ENCODE measurements at places on chromosomes 2 and 18.
A peak's percentile ranks its signal among the peaks of the same experiment; 100 is the strongest.

GRCh38 chr2:37698931-37699481 lies 27.6 kb upstream of the CDC42EP3 start:
- no peak for DNase-seq

GRCh38 chr2:220585241-220585640 lies 957.8 kb downstream of the SLC4A3 start:
- DNase-seq: no peak

DNA sequence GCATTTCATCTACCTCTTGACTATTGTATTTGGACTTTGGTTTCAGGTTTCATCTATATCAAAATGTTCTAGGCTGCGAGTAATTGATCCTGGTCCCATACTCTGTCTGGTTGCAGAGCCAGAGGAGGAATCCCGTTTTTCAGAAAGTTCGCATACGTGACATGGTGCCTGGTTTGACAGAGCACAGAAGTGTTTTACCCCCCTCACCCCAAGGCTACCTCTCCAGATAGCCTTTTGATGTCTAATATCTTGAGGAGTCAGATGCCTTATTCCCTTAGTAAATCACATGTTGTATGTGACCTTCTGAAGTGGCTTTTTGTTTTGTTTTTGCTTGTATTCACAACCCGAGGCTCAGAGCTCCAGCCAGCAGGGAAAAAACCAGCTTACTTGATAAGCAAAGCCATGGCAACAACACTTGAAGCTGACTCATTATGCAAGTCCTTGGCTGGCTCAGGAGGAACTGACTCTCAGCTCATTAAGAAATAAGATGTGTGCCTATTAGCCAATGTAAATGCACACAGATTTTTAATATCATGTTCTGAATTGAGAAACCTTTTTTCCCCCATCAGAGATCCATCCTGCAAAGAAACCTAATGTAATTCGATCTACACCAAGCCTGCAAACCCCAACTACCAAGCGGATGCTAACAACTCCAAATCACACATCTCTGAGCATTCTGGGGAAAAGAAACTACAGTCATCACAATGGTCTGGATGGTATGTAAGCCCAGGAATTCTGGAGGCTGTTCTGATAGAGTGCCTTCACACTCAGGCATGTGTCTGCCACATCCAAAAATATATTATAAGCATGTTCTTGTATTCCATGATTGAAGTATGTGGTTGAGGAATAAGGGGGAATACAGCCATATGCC lies 41.4 kb downstream of the OXER1 start:
- DNase-seq: peak; percentile 55

GRCh38 chr2:37783545-37783944 lies 112.1 kb upstream of the CDC42EP3 start:
- no peak for DNase-seq

GRCh38 chr18:13416208-13416607 lies 197.6 kb downstream of the LDLRAD4 start:
- DNase-seq: no peak

DNA sequence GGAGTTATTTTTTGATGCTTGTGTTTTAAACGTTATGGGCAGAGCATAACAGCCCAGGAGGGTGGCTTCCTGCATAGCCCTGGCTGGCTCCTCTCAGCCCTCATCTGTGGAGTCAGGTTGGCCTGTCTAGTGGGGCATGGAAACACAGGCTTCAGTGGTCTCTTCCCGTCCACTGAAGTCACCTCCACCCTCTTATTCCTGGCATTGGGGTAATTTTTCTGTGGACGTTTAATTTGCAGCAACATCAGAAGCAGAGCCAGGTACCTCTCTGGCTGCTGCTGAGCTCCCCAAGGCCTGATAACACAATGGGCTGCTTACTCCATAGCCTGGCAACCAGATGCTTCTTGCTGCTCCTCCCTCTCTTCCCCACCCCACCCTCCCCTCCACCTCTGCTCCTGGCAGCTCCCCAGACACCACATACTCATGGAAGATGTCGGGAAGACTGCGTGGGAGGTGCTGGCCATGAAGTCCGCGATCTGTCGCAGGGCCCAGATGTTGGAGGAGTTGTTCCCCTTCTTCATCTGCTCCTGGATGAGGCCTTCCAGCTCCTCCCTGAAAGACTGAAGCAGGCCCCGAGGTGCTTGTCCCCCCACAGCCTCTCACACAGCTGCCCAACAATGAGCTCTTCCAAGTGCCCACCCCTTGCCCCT lies 64.0 kb downstream of the ADD2 start:
- no peak for DNase-seq

DNA sequence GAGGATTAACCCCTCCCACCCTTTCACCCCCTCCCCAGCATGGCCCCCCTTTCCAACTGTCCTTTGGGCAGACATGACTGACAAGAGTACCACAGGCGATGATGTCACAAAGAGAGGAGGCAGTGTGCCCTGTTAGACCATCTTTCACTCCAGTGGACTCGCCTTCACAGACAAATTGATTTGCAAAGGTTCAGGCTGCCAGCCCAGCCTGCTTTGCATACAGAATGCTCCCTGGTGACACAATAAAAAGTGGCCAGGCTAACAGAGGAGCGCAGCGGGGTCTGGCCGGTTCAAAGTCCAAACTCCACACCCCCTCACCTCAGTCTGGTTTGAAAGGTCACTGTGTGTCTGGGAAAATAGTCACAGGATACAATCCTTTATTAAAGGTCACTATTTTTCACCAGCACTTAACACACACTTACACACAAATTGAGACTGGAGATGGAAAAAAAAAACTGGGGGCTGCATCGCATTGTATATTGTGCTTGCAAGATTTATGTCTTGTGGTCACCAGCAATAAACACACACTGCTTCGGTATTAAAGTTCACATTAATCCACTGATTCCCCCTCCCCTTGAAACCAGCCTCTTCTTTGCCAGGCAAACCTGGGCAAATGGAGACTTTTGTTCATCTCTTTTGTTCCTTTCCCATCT lies 236.9 kb downstream of the BCL11A start:
- DNase-seq: no peak

- DNase-seq: no peak
These were observed 138.3 kb upstream of the STON1 start for GRCh38 chr2:48391616-48392015.

GRCh38 chr2:176079831-176080539 lies 3.8 kb downstream of the EVX2 start:
- DNase-seq: no peak

DNA sequence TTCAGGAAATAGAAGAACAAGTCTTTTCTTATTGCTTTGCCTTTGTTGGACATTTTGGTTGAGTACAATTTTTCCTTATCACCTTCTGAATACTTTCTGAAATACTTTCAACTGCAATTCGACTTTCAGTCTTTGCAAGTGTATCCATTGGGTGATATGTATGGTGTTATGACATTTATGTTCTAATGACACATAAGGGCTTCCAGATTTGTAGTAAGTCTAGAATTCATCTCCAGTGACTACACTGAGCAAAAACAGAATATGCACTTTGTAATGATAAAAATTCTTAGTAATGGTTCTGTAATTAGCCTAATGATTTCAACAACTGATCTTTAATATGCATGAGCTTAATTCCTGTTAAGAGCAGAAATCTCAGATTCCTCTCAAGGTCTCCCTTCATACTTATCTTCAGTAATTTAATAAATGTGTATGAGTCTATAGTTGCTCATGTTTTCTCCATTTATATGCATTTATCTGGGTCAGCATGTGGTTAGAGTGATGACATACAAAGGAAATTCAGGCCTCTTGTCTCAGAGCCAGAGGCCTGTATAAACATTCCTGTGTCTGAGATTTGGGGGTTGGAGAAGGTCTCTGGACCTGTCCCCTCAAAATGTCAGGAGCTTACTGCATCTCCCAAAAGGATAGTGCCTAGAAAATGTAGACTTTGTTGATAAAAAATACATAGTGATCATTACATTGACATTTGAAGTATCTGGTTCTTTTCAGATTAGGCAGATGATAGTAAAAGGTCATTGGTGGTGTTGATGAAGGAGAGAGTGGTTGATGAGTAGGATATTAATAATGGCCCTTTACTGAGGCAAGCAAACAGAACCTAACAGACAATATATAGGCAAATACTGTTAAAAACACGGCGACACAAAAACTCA lies 114.9 kb downstream of the QPCT start:
- no peak for DNase-seq

DNA sequence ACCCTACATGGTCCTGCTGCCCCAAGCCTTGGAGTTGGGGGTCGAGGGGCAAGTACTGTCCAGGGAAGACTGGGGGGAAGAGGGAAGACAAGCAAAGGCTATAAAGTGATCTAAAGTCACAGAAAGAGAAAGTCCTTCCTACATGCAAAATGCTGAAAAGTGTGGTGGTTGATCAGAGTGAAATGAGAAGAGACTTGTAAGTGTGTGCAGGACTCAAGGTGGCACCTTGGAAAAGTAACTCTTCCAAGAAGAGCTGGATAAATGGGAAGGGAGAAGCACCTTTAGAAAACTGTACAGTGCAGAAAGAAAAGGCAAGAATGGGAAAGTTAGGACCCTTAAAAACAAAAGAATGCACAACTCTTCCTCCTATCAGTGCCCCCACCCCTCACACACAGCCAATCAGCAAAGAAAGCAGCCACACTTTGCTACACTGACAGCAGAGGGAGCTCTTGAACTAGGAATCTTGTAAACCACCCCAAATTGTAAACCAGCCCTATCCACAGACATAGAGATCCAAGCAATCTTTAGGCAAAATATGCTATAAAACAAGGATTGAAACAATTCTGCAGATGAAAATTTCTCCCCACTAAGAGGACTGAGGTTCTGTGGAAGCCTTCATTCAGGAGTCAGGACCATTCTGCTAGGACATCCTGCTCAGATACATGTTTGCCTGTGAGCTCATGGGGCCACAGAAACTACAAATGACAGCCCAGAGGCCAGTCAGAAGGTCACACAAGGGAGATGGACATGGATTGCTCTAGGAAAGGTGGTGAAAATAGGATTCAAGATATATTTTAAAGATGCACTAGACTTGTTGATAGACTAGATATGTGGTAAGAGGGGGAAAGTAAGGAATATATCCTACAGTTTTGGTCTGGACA lies 146.4 kb downstream of the FTCDNL1 start:
- DNase-seq: no peak

DNA sequence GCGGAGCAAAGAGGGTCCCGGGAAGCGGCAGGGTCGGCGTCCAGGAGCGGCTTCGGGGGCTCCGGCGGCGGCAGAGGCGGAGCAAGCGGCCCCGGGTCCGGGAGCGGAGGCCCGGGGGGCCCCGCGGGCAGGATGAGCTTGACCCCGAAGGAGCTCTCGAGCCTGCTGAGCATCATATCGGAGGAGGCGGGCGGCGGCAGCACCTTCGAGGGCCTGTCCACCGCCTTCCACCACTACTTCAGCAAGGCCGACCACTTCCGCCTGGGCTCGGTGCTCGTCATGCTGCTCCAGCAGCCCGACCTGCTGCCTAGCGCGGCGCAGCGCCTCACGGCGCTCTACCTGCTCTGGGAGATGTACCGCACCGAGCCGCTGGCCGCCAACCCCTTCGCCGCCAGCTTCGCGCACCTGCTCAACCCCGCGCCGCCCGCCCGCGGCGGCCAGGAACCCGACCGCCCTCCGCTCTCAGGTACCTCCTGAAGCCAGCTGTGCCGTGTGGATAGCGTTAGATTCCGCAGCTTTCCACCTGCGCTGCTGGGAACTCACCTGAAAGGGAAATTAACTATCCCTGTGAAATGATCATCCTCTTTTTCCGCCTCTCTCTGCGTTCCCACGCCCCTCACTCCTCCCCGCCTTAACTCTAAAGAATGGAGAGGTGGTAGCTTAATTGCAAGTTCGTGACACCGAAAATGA lies 472 bp downstream of the CNOT11 start:
- peak; percentile 61 for DNase-seq

GRCh38 chr2:60484133-60484645 lies 69.3 kb downstream of the BCL11A start:
- DNase-seq: no peak

GRCh38 chr2:117985092-117985491 lies 28.8 kb downstream of the CCDC93 start:
- no peak for DNase-seq

DNA sequence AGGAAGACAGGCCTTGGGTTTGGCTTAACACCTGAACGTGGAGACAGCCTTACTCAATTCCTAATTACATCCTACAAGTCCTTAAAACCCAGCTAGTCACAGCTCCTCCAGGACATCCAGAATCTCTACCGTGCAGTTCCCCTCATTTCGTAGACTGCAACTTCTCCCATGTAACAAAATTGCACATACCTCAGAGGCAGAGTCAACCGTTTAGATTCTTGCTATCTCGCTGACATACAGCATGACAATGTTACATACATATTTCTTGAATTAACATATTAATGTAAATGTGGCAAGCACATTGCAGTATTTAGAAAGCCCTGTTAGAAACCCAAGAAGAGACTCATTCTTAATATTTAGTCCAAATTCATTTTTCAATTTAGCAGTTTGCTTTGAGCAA lies 358.7 kb downstream of the SETBP1 start:
- DNase-seq: no peak

DNA sequence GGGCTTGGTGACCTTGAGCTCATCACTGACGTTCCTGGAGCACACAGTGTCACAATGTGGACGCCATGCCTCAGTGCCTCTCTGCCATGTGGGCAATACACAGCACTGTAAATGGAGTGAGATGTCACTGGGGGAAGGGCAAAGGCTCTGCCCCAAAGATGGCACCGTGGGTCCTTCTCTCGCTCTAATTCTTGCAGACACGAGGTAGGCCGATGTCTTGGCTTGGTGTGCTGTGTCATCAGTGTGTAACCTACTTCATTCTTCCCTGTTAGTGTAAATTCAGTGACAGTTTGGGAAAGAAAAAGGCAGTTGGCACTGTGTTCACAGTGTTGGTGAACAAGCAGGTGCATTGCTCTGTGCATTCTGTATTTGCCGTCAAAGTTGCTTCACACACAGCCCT lies 309.3 kb upstream of the MYT1L start:
- no peak for DNase-seq

DNA sequence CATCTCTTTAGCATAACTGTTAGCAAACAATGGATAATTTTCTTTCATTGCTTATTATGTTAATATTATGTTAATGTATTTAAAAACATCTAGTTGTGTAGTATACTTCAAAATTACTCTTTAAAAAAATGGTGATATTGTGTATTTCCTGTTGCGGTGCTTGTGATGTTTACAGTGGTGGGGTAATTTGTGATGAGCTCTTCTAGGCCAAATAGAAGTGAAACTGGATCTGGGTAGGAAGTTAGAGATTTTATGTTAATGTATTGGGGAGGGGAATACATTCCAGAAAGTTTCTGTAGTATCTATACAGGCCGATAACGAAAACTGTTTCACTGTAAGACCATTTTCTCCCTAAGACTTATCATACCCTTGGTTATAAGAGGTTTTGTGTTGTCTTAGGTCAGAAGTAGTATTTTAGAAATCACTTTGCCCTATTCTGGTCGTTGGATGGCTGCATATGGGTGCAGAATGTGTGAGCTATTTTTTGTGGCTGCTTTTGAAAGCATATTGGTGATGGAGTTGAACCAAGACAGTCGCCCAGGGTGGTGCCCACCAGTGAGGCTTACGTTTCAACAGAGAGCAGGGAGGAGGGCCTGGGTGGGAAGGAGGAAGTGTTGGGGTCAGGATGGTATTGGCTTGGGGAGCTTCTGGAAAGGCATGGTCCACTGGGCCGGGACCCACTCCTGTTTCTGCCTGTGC lies 5.8 kb downstream of the TSHZ1 start:
- DNase-seq: peak; percentile 9

- DNase-seq: peak; percentile 94
These were observed 90.9 kb downstream of the RNF144A start for GRCh38 chr2:7007846-7008741.

Data from right cardiac atrium (tissue), 5 donors.